ENCODE measurements at places on chromosomes 13 and 19.

GRCh38 chr13:41613984-41614661, 156.8 kb downstream of the RGCC start:
- DNase-seq: no peak

GRCh38 chr13:66659286-66659685, 570.9 kb downstream of the PCDH9 start:
- no peak for DNase-seq

DNA sequence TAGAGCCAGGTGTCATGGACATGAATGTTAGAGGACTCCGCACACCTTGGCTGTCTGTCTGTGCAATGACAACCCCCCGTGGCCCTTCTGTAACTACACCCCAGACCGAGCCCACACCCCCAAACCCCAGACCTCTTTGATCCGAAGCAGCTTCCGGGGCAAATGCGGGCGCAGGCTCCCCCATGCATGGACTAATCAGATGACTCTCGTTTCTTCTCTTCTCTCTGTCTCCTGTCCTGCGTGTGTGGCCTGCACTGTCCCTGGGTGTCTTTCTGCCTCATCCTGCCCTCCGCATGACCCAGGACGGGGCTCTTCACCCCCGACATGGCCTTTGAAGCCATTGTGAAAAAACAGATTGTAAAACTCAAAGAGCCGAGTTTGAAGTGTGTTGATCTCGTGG, 38.9 kb downstream of the TMED1 start:
- DNase-seq: no peak

DNA sequence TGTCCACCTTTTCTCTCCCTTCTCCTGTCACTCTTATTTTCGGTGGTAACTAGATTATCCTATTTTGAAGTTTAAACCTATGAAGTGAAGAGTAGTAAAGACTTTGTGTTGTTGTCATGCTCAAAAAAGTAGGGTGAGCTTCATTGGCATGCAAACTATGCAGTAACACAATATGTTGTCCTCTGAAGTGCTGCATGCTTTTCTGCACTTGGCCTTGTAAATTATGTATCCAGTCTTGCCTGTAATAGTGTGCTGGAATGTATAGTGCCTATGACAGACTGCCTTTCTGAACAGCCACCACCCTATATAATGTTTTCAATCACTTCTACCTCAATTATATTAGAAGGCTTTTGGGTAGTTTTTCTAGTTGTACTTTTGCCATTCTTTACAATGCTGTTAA, 1198.2 kb upstream of the PCDH20 start:
- DNase-seq: no peak

DNA sequence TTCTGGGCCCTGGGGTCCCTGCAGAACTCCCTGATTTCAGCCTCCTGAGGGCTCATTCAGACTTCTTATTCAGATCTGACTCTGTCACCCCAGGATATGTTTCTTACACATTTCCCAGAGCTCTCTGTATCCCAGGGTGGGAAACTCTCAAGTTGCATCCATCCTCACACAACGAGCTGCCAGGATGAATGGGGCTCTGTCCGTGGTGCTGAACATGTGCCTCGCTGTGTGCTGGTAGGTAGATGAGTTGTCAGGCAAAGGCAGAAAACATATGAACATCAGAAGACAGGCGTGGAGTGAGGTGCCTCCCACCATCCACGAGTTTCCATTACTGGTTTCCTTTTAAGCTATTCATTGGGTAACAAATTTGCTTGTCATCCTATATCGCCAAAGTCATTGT, 11.4 kb upstream of the IGFL1 start:
- DNase-seq: no peak

DNA sequence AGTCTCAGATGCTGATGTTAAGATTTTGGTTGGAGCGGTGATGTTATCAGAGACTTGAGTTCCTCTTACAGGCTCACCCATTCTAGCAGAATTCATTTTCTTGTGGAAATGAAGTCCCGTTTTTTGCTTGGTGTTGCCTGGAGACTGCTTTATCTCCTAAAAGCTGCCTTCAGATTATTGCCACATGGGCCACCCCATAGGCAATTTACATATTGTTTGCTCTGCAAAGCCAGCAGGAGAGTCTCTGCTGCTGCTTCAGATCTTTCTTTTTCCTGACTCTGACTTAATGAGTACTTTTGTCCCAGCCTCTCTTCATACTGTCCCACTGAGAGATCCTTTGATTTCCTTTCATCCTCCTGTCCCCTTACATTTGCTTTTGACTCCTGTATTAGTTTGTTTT, 114.6 kb downstream of the TDRD3 start:
- no peak for DNase-seq

GRCh38 chr19:34734537-34735103, 577 bp downstream of the ZNF181 start:
- DNase-seq: no peak

DNA sequence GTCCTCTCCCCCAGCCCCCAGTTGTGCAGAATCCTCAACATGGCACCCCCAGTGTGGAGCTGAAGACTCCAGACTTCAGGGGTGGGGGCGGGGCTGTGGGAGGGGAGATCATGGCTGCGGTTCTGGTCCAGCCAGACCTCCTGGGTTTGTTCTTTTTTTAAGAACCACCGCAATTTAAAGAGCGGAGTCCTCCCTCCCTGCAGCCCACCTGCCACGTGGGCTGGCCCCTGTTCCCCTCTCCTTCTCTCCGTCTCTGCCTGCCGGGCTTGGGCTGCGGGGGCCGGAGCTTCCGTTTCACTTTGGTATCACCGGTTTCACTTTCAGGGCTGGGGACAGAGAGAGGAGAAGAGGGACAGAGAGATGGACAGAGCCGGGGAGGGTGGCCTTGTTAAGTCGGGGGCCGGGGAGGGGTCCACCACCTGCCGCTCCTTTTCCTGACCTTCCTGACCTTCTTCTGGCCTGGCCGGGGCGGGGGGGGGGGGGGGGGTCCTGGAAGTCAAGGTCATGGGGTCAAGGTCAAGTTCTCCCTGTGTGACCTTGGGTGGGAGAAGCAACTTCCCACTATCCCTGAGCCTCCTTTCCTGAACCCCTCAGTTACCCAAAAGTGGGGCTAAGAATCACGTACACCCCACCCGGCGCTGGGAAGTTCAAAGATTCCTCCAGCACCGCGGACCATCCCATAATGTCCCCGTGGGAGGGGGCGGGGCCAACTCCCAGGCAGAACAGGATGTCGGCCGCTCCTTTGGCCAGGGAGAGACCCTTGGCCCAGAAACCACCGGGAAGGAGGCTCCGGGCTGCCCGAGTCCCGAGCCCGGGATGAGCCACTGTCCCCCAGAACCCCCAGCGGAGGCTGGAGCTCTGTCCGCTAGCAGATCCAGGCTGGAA, 11.3 kb upstream of the ZBTB7A start:
- peak; percentile 27 for DNase-seq

DNA sequence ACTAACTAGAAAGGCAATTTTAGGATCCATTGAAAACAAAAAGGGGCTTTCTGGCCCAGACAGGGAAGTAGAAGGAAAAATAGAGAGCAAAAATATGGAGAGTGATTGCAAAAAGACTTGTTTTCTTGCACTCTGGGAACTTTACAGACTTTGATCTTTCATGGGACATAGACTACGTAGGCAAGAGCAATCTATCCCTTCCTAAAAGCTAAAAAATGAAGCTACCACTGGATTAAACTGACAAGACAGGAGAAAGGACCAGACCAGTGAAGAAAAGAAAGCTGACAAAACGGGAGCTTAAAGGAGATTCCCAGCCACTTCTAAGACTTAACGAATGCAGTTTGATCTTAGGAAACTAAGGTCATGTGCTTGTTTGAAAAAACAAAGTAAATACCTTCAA, 524.5 kb downstream of the KLF5 start:
- DNase-seq: no peak

DNA sequence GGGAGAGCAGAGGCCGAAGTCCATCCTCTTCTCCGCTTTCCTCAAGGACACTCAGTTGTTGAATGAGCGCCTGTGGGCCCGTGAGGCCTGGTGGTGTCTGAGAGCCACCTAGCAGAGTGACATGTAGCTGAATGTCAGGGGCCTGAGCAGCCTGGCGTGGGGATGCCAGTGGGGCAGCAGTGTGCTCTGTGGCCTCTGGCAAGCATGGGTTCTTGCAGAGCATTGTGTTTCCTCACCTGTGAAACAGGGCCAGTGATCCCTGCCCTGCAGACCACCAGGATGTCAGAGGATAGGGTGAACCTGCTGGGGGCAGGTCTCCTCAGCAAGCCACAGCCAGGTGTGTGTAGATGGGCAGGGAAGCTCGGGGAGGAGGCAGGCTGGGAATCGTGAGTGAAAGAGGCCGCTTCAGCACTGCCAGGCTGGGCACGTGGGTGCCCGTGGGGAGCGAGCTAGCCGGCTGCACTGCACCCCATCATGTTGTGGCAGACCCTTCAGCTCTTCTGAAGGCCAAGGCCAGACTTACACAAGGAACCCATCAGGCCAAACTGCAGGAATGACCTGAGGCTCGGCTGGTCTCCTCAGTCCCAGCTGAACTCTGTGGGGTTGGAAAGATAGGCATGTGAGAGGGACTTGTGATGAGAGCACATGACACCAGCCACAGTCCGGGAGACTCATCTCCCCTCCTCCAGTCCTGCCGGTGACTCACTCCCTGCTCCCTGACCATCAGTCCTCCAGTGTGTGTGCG, 5.0 kb downstream of the PPP1R37 start:
- no peak for DNase-seq
